ENCODE measurements at places on chromosomes 1 and 21.

DNA sequence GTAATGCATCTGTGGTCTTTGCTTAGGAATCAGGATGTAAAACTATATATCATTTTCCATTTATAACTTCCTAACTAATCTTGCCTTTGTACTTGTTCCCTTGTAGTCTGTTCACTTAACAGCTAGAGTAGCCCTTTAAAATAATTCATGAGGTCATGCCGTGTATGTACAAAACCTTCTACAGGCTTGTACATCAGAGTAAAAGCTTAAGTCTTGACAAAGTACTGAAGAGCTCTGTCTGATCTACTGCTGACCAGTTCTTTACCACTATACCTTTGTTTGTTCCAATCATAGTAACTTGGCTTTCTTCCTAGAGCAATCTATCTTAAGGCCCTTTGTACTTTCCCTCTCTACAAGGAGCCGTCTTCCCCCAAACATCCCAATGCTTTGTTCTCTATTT lies 90.7 kb upstream of the KIAA1614 start:
- no peak for DNase-seq

DNA sequence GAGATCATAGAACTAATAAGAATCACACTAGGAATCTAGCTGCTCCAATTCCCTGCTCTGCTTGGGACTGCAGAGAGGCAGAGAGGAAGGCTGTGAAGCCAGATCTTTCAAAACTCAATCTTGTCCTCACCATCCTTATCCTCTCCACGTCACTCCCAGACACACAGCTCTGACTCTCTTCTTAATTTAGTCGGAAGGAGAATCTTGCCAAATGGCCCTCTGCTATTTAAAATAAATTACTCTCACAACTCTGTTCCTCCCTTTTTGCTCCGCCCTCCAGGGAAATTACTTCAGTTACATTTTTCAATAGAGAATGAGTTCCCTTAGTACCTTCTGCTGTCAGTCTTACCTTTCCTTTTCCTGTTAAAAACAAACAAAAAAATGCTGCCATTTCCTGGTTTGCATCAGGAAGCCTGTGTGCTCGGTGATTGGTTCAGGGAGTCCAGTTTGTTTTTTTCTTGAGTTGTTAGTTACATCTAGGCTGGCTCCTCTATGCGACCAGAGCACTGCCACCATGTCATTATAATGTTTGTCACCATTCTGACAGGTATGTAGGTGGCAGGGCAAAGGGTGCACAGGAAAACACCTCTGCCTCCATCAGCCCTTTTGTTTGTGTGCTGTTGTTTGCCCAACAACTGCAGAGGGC lies 80.1 kb downstream of the FCRL5 start:
- no peak for DNase-seq

DNA sequence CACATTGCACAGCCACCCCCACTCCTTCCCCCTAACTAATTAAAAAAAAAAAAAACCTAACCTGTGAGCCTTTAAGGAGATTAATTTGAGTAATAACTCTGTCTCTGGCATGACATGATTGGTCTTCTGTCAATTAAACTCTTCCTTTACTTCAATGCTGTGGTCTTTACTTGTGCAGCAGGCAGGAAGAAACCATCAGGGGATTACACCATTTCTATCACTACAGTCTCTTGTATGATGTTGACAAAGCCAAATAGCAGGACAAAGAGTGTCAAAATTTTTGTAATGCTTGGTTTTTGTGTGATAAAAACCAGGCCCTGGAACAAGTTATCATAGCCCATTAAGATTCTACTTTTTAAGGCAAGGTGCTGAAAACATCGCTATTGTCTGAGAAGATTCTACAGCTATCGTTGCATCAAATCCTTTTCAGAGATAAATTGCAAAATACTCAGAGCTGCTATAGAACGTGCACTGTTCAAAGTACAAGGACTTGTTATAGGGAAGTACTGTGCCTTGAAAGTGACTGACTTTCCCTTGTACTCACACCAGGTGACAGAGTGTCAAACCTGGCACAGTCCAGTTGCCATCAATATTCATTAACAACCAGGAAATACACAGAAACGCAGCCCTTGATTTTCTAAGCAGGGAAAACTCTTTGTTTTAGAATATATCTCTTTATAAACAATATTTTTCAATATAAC lies 37.7 kb downstream of the LHX9 start:
- DNase-seq, result no peak

DNA sequence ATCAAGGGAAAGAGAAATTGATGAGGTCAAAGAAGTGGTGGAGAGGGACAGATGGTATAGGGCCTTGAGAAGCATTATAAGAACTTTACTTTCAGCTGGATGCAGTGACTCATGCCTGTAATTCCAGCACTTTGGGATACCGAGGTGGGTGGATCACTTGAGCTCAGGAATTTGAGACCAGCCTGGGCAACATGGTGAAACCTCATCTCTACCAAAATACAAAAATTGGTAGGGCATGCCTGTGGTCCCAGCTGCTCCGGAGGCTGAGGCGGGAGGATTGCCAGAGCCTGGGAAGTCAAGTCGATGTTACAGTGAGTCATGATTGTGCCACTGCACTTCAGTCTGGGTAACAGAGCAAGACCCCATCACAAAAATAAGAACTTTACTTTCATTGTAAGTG lies 5.7 kb downstream of the TMEM50A start:
- no peak for DNase-seq

- DNase-seq, result no peak
These were observed 29.4 kb upstream of the SOD1 start for GRCh38 chr21:31629972-31630711.

- DNase-seq, result no peak
These were observed 279.4 kb downstream of the PTGER3 start for GRCh38 chr1:70768216-70768615.

DNA sequence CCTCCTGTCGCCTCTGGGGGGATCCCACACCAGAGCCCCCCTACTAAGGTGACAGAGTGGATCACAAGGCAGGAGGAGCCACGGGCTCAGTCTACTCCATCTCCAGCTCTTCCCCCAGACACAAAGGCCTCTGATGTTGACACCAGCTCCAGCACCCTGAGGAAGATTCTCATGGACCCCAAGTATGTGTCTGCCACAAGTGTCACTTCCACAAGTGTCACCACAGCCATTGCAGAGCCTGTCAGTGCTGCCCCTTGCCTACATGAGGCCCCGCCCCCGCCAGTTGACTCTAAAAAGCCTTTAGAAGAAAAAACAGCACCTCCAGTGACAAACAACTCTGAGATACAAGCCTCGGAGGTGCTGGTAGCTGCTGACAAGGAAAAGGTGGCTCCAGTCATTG lies 42.2 kb downstream of the ZBTB17 start:
- DNase-seq, result no peak

GRCh38 chr1:112626887-112627286 lies 7.3 kb downstream of the CAPZA1 start:
- no peak for DNase-seq

GRCh38 chr1:244325056-244325758 lies 126.5 kb downstream of the ADSS2 start:
- no peak for DNase-seq

GRCh38 chr1:185608177-185608576 lies 126.0 kb upstream of the HMCN1 start:
- DNase-seq, result no peak

- no peak for DNase-seq
These were observed 352.0 kb upstream of the KAZN start for GRCh38 chr1:14246471-14246870.

DNA sequence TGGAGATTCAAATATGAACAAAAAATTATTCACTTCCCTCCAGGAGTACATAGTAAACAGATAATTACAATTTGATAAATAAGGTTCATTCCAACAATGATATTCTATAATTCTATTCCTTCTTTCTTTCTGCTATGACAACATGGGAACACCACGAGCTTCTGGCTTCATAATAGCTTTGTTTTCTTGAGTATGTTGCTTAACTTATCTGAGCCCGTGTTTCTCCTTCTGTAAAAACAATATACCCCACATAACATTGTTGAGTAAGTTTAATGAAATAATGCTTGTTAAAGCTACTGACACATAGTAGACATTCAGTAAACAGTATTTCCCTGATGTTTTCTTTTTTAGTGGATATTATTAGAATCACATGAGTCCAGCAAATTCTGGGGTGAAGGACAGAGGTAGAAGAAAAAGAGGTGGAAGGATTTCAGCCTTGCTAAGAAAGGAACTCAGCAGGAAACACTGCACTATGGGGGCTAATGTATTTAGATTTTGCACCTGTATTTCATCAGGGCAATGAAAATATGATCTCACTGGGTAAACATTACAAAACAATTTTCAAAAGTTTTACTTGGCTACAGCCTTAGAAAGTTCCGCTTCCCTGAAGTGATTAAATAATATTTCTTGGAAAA lies 430.8 kb upstream of the C1orf87 start:
- no peak for DNase-seq

GRCh38 chr1:116257836-116258235 lies 115.2 kb upstream of the ATP1A1 start:
- DNase-seq, result no peak

GRCh38 chr1:26965628-26966027 lies 5.4 kb upstream of the KDF1 start:
- no peak for DNase-seq

- DNase-seq, result no peak
These were observed 11.2 kb downstream of the PUM1 start for GRCh38 chr1:31054349-31054748.

GRCh38 chr1:34405266-34405959 lies 228.7 kb downstream of the C1orf94 start:
- no peak for DNase-seq

- DNase-seq, result no peak
These were observed 141.7 kb upstream of the EDN2 start for GRCh38 chr1:41626146-41626545.

DNA sequence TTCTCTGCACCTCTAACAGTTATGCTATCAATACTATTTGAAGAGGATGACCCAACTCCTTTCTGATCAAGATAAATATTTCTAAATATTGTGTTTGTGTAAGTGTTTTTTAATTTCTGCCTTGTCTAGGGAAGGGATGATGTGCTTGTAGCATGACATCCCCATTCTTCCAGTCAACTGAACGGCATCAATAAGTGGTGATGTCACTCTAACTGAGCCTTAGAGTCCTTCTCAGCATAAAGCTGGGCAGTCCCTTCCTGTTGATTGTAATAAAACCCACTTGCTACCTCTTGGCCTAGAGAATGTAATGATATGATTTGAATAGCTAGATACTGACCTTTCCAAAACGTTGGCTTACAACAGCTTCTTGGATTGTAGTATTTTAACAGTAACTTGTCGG lies 52.5 kb upstream of the KCNJ6 start:
- no peak for DNase-seq

DNA sequence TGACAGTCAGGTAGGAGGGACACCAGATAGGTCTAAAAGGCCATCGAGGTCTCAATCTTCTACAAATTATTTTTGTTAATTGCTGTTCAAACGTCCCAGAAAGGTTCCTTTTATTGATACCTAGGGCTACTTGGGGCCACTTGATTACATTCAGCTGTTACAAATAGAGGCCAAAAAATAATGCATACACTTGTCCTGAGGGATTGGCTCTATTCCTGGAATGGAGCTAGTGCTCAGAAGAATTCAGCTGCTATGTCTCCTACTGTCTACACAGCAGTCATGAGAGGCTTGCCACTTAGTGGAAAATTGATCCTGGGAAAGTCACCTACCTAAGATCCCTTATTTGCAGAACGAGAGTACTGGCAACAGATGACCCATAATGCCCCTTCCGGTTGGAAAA lies 498.3 kb downstream of the ADGRL2 start:
- no peak for DNase-seq

DNA sequence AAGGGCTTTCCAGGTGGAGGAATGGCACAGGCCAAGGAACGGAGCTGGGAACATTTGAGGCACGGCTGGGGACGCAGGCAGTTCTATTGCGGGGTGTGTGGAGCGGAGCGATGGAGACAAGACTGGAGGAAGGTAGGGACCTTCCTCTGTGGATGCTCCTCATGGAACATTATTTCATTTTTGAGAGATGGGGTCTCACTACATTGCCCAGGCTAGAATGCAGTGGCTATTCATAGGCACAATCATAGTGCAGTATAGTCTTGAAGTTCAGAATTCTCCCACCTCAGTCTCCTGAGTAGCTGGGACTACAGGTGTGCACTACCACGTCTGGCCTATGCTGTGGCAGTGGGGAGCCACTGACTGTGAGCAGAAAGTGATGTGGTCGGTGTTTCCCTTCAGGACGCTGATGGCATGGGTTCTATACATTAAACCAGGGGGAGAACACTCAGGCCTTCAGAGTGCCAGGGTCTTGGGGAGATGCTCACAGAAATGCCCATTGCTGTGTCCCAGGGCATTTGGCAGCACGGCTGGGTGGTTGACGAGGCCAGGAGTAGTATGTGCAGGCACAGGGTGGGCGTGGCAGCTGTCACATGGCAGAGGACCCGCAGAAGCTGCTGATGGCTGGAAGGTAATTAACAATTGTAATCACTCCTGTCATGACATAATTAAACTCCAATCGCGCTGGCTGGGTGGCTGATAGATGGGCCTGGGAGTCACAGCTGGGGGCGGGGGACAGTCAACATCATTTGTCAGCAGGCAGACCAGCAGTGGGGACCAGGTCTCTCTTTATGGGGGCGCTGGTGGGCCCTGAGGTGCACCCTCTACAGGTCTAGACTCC lies 40.8 kb upstream of the ACOT11 start:
- DNase-seq, result no peak

GRCh38 chr1:174890024-174890423 lies 109.7 kb upstream of the CACYBP start:
- DNase-seq, result no peak

- no peak for DNase-seq
These were observed 23.3 kb downstream of the DUSP10 start for GRCh38 chr1:221718381-221719277.

DNA sequence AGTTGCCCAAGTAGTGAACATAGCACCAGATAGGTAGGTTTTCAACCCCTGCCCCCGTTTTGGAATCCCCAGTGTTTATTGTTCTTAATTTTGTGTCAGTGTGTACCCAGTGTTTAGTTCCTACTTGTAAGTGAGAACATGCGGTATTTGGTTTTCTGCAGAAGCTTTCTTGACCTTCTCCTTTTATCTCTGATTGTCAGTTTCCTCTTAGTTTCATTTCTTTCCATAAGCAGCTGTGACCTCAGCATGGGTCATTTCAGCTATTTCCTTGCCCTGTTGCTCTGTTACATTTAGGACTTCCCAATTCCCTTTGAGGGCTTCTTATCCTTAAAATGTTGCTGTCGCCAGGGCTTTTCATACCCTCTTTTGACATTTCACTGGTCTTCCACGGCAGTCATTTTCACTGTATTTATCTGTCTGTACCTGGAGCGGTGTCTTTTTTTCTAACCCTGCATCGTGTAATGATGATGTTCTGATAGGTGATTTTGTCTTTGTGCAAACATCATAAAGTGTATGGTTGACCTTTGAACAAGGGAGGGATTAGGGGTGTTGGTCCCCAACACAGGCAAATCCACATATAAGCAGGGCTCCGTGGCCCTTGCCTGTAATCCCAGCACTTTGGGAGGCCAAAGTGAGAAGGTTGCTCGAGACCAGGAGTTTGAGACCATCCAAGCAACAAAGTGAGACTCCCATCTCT lies 15.0 kb downstream of the ITSN1 start:
- no peak for DNase-seq

DNA sequence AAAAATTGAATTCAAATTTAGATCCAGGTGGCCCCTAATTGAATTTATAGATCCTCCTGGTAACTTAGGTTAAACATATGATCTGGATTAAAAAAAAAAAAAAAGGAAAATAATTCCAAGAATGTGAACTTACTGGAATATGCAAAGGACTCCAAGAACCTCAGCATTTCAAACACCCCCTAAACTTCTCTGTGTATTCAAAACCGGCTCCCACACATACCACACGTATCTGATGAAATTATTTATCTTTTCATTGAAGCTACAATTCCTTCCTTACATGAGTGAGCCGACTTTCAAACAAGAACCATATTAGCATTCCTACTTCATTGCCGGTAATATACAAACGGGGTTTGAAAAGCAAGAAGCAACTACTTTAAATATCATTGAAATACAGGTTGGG lies 61.4 kb upstream of the FMN2 start:
- no peak for DNase-seq
